BJ (cell line): ENCODE measurements at places on chromosomes 1 and 21.

DNA sequence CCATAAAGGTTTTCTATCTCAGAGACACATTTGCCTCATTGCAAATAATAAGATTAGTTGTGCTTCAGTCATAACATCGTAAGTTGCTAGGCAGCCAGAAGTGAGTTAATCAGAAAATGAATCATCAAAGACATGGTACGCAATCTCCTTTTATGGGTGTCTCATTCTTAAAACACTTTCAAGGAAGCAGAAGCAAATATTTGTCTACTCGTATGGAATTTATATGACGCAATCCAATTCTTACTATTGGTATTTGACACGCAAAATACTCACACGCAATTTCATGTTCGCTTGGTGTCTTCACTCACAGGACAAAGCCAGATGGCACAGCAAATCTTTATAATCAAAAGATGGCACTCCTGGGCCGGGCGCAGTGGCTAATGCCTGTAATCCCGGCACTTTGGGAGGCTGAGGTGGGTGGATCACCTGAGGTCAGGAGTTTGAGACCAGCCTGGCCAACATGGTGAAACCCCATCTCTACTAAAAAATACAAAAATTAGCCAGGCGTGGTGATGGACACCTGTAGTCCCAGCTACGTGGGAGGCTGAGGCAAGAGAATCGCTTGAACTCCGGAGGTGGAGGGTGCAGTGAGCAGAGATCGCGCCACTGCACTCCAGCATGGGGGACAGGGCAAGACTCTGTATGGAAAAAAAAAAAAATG is 56.4 kb downstream of the HLCS start:
- peak; percentile 95 for DNase-seq

GRCh38 chr1:225617479-225617878 is 35.4 kb downstream of the ENAH start:
- no peak for DNase-seq

GRCh38 chr1:23592209-23592892 is 33.0 kb upstream of the ID3 start:
- DNase-seq: no peak

DNA sequence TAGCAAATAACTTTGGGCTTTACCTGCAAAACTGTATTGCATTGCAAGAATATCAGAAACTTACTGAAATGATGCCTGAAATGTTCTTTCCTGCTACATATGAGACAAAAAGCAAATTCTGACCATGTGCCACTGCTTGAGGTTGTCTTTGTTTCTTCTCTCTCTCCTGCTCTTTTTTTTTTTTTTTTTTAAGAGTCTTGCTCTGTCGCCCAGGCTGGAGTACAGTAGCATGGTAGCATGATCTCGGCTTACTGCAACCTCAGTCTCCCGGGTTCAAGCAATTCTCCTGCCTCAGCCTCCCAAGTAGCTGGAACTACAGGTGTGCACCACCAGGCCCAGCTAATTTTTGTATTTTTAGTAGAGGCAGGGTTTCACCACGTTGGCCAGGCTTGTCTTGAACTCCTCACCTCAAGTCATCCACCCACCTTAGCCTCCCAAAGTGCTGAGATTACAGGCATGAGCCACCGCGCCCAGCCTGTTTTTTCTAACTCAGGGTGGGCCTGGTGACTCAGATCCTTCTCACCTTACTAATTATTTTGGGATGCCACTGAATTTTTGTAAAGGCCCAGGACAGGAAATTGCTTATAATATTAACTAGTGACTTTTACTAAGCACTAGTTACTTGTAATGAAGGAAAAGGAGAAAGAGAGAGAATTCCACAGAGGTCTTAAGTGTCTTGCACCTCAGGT is 35.9 kb downstream of the DNASE2B start:
- no peak for DNase-seq

DNA sequence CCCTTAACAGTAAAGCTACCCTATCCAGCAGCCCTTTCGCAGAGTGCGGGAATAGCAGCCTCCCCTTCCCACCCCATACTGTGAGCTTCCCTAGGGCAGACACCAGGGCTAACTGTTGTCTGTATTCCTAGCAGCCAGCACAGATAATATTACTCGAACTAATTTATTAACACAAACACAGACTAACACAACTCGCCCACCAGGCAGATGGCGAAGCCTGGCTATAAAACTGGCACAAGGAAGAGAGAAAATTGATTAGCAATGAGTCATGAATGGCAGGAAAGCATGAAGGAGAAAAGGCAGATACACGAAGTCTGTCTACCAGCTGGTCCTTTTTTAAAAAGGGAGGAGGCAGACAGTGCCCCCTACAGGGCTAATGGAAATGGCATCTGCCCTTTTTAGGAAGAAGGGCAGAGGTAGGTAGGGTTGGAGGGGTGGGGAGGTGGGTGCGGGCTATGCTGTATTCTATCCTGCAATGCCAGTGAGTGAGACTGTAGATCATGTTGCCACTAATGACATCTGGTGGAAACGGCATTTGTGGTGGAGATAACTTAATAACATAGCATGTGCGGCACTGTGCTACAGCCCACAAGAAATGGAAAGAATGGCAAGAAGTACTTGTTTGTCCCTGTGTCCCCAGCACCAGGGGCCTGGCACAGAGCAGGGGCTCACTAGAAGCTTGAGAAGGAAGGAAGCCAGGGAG is 30.6 kb upstream of the CTPS1 start:
- DNase-seq: peak; percentile 16

GRCh38 chr1:3222042-3222692 is 153.2 kb downstream of the PRDM16 start:
- DNase-seq: no peak

DNA sequence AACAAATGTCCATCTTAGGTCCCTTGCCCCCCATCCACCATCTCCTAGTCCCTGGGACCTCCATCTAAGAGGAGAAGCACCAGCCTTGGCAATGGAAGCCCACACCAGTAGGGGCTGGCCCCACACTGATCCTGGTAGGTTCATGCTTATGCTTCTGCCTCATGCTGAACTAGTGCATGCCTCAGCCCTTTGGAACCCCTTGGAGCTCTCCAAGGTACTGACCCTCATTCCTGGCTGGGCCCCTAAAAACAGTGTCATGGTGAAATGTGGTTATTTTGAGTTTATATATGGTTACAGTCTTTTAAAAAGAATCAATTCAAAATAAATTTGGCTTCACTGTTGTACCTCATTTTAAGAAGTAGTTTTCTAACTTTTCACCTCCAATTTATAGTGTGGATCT is 108.3 kb downstream of the HIVEP3 start:
- no peak for DNase-seq

GRCh38 chr1:58950897-58951296 is 167.1 kb upstream of the JUN start:
- no peak for DNase-seq

GRCh38 chr1:15016526-15016925 is 137.0 kb upstream of the TMEM51 start:
- no peak for DNase-seq

GRCh38 chr1:241470361-241470760 is 49.2 kb downstream of the FH start:
- DNase-seq: no peak

GRCh38 chr1:91374086-91374485 is 30.6 kb downstream of the HFM1 start:
- no peak for DNase-seq

DNA sequence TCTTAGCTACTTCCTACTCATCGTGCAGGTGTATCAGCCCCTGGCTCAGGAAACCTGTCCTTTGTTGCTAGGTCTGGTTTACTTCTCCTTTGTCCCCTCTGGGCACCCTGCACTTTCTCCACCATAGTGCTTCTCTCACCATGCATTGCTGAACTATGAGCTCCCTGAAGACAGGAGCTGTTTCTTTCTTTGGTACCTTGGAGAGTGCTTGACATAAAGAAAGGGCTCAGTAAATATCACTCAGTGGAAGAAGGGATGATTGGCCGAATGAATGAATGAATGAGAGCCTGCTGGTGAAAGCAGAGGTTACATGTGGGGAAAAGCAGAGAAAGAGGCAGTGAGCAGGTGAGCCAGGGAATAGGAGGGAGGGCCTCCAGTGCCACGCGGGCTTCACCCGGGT is 9.8 kb upstream of the HMGB4 start:
- DNase-seq: no peak

GRCh38 chr1:235883261-235883927 is 16.7 kb upstream of the LYST start:
- peak; percentile 99 for DNase-seq

DNA sequence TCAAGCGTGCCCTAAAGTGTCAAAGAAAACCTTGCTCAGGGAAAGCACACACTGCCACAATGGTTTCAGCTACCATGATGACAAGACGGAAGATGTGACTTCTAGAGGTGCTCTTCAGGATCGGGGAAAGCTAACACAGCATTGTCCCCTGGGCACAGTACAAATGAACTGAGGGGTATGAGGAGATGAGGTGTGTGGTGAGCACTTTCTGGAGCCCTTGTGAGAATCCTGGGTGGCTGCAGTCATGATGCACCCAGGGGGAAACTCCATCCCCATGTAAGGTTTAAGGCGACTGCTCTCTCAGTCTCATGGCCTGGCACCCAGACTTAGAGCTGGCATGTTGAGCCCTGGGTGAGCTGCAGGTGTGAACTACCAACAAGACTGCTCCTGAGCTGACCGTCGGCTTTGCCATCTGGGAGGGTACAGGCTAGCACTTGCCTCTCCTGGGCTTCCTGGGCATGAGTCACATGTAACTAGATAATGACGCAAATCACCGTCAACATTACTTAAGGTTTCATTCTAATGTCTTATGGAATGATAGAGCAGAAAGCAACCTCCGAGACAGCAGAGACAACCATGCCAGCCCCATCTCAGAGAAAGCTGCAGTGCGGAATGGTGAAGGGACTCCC is 144.6 kb downstream of the CLIC6 start:
- DNase-seq: no peak

DNA sequence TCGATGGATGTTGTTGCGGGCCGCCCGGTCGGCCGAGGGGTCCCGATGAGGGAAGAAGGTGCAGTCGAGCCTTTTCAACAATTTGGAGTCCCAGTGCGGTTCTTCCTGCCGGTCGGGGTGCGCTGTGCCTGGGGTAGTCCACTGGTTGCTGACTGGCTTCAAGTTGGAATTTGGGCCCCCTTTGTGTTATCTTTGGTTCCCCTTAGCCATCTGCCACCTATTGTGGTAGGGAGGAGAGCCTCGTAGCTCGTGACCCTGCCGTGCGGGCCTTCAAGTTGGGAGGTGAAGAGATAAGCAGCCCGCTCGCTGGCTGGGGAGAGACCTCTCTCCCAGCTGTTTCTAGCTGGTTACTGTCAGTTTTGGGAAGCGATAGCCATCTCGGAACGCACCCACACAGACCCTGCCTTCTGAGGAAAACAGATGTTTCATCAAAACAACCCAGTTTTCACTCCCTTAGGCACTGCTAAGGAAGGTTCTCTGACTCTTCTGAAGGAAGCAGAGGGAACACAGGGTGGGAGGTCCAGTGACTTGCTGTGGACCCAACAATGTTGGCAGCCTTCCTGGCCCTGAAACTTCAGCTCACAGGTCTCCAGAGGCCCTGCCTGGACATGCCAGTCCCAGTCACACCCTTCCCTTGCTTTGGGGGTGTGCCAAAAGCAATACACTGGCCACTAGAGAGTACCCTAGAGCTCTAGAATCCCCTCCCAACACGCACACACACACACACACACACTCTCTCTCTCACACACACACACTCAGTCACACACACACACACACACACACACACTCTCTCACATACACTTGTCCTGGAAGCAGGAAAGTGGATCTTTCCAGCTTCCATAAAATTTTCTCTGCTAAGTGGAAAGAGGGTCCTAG is 1.0 kb downstream of the BTG2 start:
- peak; percentile 70 for DNase-seq

GRCh38 chr1:148367596-148367995 is 115.5 kb downstream of the PPIAL4G start:
- no peak for DNase-seq

- DNase-seq: no peak
These were observed 32.4 kb upstream of the PIGC start for GRCh38 chr1:172476218-172476811.

DNA sequence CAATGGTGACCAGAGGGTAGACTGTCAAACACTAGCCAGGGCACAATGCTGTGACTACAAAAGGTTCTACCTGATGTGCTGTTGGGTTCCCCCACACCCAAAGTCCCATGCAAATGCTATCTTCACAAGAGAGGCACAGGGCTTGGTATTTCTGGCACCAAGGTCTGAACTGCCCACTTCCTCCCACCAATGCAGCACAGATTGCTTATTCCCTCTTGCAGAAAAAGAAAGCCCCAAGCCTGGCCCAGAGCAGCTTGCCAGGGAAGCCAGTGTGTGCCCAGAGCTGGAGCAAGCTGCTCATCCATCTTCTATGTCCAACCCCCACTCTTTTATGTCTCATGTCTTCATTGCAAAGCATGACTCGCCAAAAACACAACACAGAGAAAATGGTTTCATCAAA is 149.4 kb upstream of the CAMK1G start:
- no peak for DNase-seq

DNA sequence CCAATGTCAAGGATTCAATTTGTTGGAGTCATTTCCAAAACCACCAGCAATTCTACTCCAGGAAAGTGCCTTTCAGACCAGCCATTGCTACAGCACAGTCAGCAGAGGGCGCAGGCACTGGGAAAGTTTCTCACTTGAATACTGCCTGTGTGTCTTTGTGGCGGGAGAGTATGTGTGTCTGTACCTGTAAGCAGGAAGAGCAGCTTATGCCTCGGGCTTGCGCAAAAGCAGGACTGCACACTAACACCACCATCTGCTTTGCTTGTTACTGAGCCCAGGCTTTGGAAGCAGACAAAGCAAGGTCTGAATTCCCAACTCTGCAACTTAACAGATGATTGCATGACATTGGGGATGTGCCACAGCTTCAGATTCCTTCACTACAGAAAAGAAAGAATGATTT is 7.0 kb upstream of the CTSE start:
- DNase-seq: no peak

DNA sequence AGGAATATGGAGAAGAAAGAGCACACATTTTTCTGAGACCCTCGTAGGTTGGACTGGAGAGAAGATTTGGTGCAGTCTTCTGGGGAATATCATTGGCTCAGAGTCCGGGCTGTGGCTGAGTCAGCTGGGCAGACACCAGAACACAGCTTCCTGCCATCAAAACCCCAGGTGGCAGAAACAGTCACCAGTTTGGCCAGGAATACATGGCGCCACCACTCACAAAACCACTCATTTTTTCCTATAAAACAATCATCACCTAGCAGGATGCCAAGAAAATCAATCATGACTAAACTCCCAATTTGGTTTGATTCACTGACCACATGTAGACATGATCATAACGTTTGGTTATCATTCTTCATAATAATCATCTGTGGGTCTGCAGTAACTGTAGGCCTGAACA is 178.1 kb upstream of the PBX1 start:
- DNase-seq: no peak

DNA sequence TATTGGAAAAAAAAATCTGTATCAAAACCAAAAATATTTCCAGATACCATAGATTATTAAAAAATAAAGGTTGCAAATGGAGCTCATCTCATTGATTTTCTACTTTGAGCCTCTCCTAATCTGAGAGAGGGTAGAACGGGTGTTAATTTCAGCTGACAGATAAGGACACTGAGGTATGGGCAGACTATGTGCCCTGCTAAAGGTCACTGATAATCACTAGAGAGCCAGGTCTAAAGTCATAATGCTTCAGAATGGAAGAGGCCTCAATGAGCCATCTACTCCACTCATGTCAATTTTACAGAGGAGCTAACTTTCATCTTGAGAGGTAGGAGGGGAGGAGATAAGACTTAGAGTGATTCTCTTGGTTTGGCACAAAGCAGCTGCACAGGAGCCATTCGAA is 21.0 kb downstream of the GNG12 start:
- no peak for DNase-seq
